ENCODE measurements at places on chromosomes 11 and 22. TPM values are rescaled to one million over a fixed set of nuclear protein-coding genes. Genes with fewer than 3 reads are reported as not detected.

Gene IGF2
- total RNA-seq: 136 TPM

DNA sequence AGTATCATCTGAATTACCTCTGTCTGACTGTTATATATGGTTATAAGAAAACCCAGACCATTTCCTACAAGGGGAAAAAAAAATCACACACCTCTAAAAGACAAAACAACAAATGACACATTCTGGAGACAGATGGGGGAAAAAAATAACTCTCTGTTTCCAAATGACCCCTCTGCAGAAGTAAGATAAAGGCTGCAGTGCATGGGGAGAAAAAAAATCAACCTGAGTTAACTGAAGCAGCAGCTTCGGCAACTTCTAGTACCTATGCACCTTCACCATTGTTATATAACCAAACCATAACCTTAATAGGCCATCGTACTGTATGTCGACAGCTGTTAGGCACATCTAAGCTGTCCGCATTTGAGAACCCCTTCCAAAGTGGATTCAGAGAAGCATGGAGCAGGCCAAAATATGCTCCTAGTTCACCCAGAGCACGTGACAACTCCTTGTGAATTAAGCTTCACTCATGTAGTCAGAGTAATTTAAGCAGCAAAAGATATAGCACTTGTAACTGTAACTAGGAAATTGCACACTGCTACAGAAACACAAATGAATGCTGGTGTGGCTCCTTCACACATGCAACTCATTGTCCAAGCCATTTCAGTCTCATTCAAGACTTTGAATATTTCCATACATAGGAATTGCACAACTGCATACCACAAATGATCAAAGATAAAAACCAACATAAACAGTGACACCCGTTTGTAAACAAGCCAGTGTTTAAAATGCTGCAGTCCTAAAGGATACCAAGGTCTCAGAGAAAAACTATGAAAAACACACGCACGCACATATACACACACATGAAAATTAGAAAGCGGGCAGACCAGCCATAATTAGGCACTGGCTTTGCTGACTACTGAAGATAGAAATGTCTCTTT, 2.7 kb downstream of the SIK3 start:
- H3K36me3 ChIP-seq: no peaks in the 10 kb centered on the region
- no peak overlapping the region for H3K4me3 ChIP-seq
- H3K27me3 ChIP-seq: no peaks in the 10 kb centered on the region
- no peak overlapping the region for H3K27ac ChIP-seq
- no peak for DNase-seq

- H3K36me3 ChIP-seq: no peaks in the 10 kb centered on the region
- no peaks in the 10 kb centered on the region for H3K27me3 ChIP-seq
- H3K27ac ChIP-seq: no peak overlapping the region
- H3K4me3 ChIP-seq: no peak overlapping the region
These were observed 597.2 kb downstream of the DLG2 start for GRCh38 chr11:85029964-85030363.

DNA sequence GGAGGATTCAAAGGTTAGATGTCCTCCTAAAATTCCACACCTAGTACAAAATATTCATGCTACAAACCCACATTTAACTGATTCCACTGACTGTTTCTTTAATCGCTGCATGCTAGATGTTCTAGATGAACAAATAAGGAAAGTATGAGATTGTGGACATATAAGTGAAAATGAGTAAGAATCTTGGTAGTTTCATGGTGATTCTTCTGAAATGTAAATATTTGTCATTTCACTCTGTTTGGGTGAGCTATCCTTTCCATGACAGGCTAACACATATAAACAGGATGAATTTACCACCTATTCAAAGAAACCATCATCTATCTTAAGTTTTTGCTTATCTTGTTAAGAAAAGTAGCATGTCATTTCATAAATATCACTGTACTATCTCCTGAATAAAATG, 14.8 kb downstream of the OR5B3 start:
- no peak overlapping the region for H3K4me3 ChIP-seq
- H3K36me3 ChIP-seq: no peaks in the 10 kb centered on the region
- H3K27me3 ChIP-seq: no peaks in the 10 kb centered on the region
- no peak overlapping the region for H3K27ac ChIP-seq
- DNase-seq: no peak

DNA sequence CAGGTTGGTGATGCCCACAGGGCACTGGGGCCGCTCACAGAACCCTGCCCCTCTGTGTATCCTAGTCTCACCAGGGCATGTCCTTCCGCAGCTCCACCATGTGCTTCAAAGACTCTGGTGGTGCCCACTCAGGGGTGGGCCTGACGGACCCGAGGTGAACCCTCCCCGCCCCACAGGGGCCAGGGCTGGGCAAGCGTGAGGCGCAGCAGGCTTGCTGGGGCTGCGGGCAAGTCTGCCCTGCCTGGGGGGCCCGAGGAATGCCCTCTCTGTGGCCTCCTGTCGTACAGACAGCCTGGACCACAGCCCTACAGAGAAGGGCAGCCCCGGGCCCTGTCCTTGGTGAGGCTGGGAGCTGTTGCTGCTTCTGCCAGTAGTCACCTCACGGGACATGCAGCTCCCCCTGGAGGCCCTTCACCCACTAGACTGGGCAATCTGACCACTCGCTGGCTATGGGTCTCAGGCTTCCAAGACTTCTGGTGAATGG, 40.2 kb downstream of the TBX1 start:
- H3K27ac ChIP-seq: no peak overlapping the region
- H3K4me1 ChIP-seq: no peaks in the 10 kb centered on the region
- H3K4me3 ChIP-seq: no peak overlapping the region
- no peaks in the 10 kb centered on the region for H3K36me3 ChIP-seq
- H3K27me3 ChIP-seq: no peaks in the 10 kb centered on the region

DNA sequence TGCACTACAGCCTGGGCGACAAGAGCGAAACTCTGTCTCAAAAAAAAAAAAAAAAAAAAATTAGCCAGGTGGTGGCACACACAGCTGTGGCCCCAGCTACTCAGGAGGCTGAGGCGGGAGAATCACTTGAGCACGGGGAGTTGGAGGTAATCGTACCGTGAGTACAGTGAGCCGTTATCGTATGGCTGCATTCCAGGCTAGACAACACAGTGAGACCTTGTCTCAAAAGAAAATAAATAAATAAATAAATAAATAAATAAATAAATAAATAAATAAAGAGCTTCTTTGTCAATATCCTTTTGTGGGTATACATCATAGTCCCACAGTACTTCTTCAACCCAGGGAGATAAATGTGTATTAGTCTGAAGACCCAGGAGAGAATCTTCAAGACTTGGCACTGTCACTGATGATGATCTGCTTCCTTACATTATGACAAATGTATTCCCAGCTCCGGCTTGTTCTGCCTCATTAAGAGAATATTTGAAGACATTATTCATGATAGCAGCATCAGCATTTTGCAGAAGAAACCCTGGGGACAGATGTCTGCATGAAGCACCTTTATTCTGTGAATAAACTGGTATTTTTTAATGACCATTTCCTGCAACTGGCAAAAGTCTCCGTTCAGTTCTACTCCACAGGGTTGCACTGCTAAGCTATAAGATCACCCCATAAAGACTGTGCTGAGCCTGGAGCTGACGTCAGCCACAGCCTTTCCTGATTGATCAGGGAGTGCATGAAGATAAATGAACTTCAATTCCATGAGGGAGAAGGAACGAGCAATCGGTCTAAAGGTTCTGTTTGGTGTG, 1.6 kb upstream of the ACY3 start:
- H3K27ac ChIP-seq: no peak overlapping the region
- H3K27me3 ChIP-seq: no peaks in the 10 kb centered on the region
- H3K4me3 ChIP-seq: no peak overlapping the region
- DNase-seq: no peak
- H3K4me1 ChIP-seq: no peaks in the 10 kb centered on the region
- H3K36me3 ChIP-seq: no peaks in the 10 kb centered on the region

DNA sequence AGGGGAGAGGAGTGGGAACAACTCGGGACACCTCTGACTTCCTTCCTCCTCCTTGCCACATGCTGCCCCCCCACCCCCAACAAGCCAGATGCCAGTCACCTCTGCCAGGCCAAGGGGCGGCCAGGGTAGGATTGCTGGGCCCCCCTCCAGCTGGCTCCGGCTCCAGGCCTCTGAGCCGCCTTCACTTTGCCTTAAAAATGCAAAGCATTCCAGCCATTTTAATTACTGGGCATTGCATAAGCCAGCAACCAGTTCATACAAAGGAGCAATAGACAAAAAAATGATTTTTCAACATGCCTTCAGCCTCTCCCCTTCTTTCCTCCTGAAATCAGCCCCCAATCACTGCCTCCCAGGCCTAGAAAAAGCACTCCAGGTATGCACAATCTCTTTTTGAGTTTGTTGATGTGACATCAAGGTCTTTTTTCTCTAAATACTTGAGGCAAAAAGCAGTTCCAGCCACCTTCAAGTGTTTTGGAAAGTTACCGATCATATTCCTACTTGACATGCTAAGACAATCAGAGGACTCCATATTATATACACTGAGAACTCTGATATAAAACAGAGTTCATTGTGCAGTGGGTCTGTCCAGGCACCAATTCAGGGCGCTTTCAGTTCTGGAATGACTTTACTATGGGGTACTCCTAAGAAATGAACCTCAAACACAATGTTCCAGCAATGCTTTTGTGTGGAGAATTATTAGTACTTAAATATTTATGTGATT, 12.4 kb upstream of the TIMP3 start:
- no peak overlapping the region for H3K4me3 ChIP-seq
- H3K27me3 ChIP-seq: no peaks in the 10 kb centered on the region
- no peak overlapping the region for H3K27ac ChIP-seq
- no peaks in the 10 kb centered on the region for H3K4me1 ChIP-seq
- DNase-seq: no peak

DNA sequence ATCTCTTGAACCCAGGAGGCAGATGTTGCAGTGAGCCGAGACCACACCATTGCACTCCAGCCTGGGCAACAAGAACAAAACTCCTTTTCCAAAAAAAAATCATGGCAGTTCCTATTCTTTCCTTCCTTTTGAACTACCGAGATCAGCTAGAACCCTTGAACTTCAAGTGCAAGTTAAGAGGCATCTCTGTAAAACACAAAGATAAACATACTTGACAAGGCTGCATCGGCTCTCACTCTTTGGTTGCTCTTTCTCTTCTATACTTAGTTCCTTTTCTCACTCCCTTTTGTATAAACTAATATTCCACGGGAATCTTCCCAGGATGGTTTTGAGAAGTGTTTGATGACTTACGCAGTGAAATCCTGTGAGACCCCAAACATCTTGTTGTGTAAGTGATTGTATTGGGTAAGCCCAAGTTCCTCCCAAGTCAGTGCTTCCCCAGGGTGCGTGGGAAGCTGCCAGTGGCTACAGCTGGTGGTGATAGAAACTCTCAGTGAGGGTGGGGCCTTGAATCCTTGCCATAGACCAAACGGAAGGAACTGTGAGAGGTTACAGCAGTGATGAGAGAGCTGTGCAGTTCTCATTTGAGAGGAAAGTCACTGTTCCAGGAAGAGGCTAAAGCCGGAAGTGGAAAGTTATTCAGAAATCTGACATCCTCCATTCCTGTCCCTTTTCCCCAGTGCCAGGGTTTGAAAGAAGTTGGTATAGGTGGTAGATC, 24.1 kb upstream of the CDC42EP2 start:
- H3K36me3 ChIP-seq: peaks cover 12% of the 10 kb centered on the region
- DNase-seq: peak; percentile 91
- no peak overlapping the region for H3K4me3 ChIP-seq
- H3K27ac ChIP-seq: peak overlapping the region; percentile 50
- no peaks in the 10 kb centered on the region for H3K27me3 ChIP-seq
- H3K4me1 ChIP-seq: peaks cover 35% of the 10 kb centered on the region

DNA sequence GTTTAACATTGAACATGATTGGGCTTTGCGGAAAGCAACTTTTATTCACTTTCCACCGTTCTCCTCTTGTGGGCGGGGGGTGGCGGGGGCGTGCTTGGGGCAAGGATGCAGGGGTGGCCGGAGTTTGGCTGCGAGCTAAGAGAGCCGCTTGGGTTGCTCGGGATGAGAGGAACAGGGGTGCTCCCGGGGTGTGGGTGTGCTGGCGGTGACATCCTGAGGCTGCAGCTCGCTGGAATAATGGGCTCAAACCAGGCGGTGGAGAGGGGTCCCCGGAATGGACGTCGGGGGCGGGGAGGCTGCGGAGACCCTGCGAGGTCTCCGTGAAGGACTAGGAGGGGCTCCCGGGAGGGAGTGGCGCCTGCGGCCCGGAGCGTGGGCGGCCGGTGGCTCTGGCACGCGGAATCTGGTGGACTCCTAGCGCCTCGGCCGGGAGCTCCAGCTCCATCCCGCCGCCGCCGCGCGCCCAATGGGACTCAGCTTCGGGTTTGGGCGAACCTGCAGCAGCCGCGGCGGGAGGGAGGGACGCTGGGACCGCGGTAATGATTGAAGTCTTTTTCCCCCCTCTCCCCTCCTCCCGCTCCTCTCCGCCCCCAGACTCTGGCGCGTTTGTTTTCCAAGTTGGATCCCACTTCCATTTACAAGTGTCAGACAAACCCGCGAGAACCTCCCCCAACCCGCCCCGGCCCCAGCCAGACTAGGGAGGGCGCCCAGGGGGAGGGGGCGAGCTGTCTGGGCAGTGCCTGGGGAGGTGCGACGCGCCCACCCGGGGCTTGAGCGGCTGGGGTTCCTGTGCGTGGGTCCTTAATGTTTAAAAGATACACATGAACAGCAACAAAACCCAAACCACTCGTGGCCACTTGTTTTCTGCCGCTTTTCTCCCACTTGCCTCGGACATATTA, 2.0 kb downstream of the FAT3 start:
- no peaks in the 10 kb centered on the region for H3K36me3 ChIP-seq
- no peak overlapping the region for H3K27ac ChIP-seq
- no peak for DNase-seq
- H3K4me1 ChIP-seq: no peaks in the 10 kb centered on the region
- no peak overlapping the region for H3K4me3 ChIP-seq

DNA sequence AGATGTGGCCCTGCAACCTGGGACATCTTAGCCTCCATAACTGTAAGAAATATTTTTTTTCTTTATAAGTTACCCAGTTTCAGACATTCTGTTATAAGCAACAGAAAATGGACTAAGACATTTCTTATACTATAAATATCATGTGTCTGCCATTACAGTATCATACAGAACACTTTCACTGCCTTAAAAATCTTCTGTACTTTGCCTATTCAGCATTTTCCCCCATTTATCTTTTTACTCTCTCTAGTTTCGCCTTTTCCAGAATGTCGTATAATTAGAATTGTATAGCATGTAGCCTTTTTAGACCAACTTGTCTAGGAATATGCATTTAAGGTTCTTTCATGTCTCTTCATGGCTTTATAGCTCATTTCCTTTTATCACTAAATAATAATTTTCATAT, 88.0 kb downstream of the PARVA start:
- H3K36me3 ChIP-seq: no peaks in the 10 kb centered on the region
- no peak overlapping the region for H3K4me3 ChIP-seq
- no peaks in the 10 kb centered on the region for H3K27me3 ChIP-seq
- DNase-seq: no peak

Data from adrenal gland (tissue), 19 donors.